Liver (tissue), 10 donors: ENCODE measurements at places on chromosomes 5 and 9. TPM values are rescaled to one million over a fixed set of nuclear protein-coding genes. Genes with fewer than 3 reads are reported as not detected.

DNA sequence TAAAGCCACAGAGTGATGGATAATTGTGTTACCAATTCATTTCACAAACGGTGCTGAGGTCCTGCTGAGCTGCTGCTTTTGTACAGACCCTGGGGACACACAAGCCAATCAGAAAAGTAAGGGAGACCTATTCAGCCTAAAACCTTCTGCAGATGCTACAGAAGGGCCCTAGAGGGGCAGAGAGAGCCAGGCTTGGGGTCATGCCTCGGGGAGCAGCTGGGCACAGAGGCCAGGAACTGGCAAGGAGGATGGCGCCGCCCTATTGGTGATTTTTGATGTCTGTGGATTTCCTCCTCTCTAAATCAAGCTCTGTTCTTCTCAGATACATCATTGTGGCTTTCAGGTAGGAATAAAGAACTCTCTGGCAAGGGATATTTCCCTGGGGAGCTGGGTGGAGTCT, 181.9 kb downstream of the ZNF462 start:
- no peak overlapping the region for H3K4me3 ChIP-seq
- H3K27me3 ChIP-seq = no peaks in the 10 kb centered on the region
- no peaks in the 10 kb centered on the region for H3K4me1 ChIP-seq
- no peak overlapping the region for H3K27ac ChIP-seq

The KCNMB1 gene
- 0.04 TPM for polyA plus RNA-seq

The NANS gene
- polyA plus RNA-seq = 33.4 TPM

DNA sequence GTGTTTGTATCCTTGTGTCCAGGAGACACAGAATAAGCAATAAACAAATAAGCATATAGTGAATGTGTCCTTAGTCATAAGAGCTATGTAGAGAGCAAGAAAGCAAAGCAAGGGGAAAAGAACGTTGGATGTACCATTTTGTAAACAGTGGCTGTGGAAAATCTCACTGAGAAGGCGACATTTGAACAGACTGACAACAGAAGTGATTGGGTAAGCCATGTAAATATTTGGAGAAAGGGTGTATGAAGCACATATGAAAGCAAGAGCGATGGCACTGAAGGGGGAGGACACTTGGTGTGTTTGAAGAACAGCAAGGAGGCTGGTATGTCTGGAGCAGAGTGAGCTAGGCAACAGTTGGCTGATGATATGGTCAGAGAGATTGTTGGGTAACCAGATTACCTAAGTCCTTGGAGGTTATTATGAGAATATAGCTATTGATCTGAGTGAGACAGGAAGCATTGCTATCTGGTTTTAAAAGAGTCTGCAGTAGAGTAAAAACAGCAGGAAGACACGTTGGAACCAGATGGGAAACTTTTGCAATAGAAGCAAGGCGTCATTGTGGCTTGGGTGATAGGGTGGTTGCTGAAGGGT, 115.5 kb upstream of the IL7R start:
- DNase-seq = no peak
- H3K36me3 ChIP-seq = no peaks in the 10 kb centered on the region
- no peak overlapping the region for H3K4me3 ChIP-seq
- H3K4me1 ChIP-seq = peaks cover 6% of the 10 kb centered on the region
- no peaks in the 10 kb centered on the region for H3K27me3 ChIP-seq
- H3K27ac ChIP-seq = no peak overlapping the region

The SLC1A3 gene
- 1.8 TPM for polyA plus RNA-seq

DNA sequence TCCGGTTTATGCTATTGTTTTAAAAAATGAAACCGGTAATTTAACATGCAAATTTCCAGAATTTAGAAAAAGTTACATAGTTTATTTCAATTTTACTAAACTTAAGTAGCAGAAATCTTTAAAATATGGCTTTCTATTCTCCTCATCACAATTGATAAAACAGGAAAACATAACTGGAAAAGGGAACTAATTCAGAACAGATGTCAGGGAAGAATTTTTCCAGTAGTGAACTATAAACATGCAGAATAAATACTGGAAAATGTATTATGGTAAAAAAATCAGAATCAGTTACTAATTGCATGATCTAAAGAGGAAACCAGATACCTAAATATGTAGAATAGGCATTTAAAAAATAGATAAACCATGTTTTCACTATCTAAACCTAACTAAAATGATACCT, 7.3 kb upstream of the NR4A3 start:
- no peaks in the 10 kb centered on the region for H3K27me3 ChIP-seq
- no peak overlapping the region for H3K27ac ChIP-seq
- no peak for DNase-seq
- H3K4me1 ChIP-seq = peaks cover 4% of the 10 kb centered on the region
- no peaks in the 10 kb centered on the region for H3K36me3 ChIP-seq

The RGMB gene
- 3.0 TPM for polyA plus RNA-seq

- H3K4me3 ChIP-seq = no peak overlapping the region
- H3K4me1 ChIP-seq = peaks cover 7% of the 10 kb centered on the region
- no peaks in the 10 kb centered on the region for H3K36me3 ChIP-seq
- DNase-seq = no peak
- no peak overlapping the region for H3K27ac ChIP-seq
Observed at GRCh38 chr5:124582561-124582840, 163.9 kb downstream of the ZNF608 start.

- no peaks in the 10 kb centered on the region for H3K4me1 ChIP-seq
- no peaks in the 10 kb centered on the region for H3K27me3 ChIP-seq
- H3K36me3 ChIP-seq = no peaks in the 10 kb centered on the region
Observed at GRCh38 chr5:3058942-3059341, 307.5 kb upstream of the IRX2 start.
